ENCODE measurements at places on chromosomes 4 and X. TPM values are rescaled to one million over a fixed set of nuclear protein-coding genes. Genes with fewer than 3 reads are reported as not detected.

The ARAP2 gene
- total RNA-seq = 35.8 TPM

The SUV39H1 gene
- 33.4 TPM for total RNA-seq

The FAM133A gene
- not detected for total RNA-seq

The OPRPN gene
- not detected for total RNA-seq

The KLHL34 gene
- total RNA-seq = 0.50 TPM

The PPARGC1A gene
- not detected for total RNA-seq

The ACE2 gene
- not detected for total RNA-seq

The STEEP1 gene
- total RNA-seq = 21.0 TPM

The CFAP99 gene
- total RNA-seq = not detected

The RAI2 gene
- total RNA-seq = 0.07 TPM

The RADX gene
- 7.8 TPM for total RNA-seq

The PLP1 gene
- total RNA-seq = not detected

The SH3RF1 gene
- total RNA-seq = 0.17 TPM

The TAF7L gene
- not detected for total RNA-seq

The BEND2 gene
- total RNA-seq = not detected

The VSIG4 gene
- not detected for total RNA-seq

The TRPC5OS gene
- not detected for total RNA-seq

The MAGEA9B gene
- total RNA-seq = not detected

The ADGRG4 gene
- total RNA-seq = not detected

The GABRQ gene
- not detected for total RNA-seq

The NLGN3 gene
- total RNA-seq = 0.98 TPM

The PCSK1N gene
- total RNA-seq = 0.33 TPM

The NWD2 gene
- not detected for total RNA-seq

The CTAG1A gene
- total RNA-seq = not detected

The ATP8A1 gene
- total RNA-seq = 21.1 TPM

The KLF8 gene
- total RNA-seq = 12.8 TPM

The GPR143 gene
- total RNA-seq = not detected

The CTBP1 gene
- total RNA-seq = 242 TPM

The STIM2 gene
- 61.0 TPM for total RNA-seq

The IGFBP7 gene
- 0.19 TPM for total RNA-seq

The SPANXB1 gene
- not detected for total RNA-seq

The TLR2 gene
- total RNA-seq = 0.97 TPM

The DCAF4L1 gene
- 0.07 TPM for total RNA-seq

The FAM184B gene
- not detected for total RNA-seq

The CENPVL2 gene
- not detected for total RNA-seq

The ENAM gene
- not detected for total RNA-seq

The ASB9 gene
- 0.44 TPM for total RNA-seq

The BMX gene
- total RNA-seq = not detected

The RNF150 gene
- total RNA-seq = not detected

The VEGFC gene
- not detected for total RNA-seq

The OTC gene
- not detected for total RNA-seq

The PABPC1L2A gene
- total RNA-seq = not detected

The PLK4 gene
- total RNA-seq = 61.4 TPM

The RFC1 gene
- 96.5 TPM for total RNA-seq

The ITGB1BP2 gene
- 4.4 TPM for total RNA-seq

The FAM9C gene
- total RNA-seq = not detected

The METAP1 gene
- 59.7 TPM for total RNA-seq

The CFAP299 gene
- total RNA-seq = not detected

The SLC4A4 gene
- 1.5 TPM for total RNA-seq

The GAR1 gene
- total RNA-seq = 23.6 TPM

The SLC49A3 gene
- not detected for total RNA-seq

The SEPTIN11 gene
- total RNA-seq = 23.4 TPM

The NEUROG2 gene
- not detected for total RNA-seq

The CYLC1 gene
- not detected for total RNA-seq

The NDUFC1 gene
- total RNA-seq = 42.4 TPM

The FAM13A gene
- total RNA-seq = 13.3 TPM

The ANK2 gene
- 0.67 TPM for total RNA-seq

The CPZ gene
- not detected for total RNA-seq

The GATA1 gene
- not detected for total RNA-seq
